ENCODE measurements at places on chromosomes 3 and 15.

DNA sequence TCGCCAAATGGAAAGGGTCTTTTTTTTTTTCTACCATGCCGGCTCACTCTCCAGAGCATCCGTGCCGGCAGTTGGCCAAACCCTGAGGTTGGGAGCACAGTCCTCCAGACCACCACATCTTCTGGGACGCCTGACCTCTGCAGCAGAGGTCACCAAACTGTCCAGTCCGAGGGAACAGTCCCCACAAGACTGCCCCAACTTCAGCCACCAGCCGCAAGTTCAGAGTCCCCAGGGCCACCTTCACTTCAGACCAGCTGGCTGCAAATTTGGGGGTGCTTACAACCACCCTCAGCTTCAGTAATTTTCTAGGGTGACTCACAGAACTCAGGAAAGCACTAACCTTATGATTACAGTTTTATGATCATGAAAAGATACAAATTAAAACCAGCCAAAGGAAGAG is 28.9 kb downstream of the PLA2G4D start:
- DNase-seq: no peak

- DNase-seq: no peak
These were observed 81.6 kb downstream of the HERC1 start for GRCh38 chr15:63752075-63752684.

GRCh38 chr3:114411811-114412803 is 118.3 kb downstream of the TIGIT start:
- no peak for DNase-seq

DNA sequence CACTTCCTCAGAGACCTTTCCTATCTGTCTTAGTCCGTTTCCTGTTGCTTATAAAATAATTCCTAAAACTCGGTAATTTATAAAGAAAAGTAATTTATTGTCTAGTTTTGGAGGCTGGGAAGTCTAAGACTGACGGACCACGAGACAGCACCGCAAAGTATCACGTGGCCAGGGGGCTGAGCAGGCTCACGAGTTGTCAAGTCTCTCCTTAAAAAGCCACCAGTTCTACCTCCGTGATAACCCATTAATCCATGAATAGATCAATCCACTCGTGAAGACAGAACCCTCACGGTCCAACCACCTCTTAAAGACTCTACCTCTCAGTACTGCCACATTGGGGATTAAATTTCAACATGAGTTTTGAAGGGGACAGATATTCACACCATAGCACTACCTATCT is 821 bp downstream of the LINS1 start:
- no peak for DNase-seq

DNA sequence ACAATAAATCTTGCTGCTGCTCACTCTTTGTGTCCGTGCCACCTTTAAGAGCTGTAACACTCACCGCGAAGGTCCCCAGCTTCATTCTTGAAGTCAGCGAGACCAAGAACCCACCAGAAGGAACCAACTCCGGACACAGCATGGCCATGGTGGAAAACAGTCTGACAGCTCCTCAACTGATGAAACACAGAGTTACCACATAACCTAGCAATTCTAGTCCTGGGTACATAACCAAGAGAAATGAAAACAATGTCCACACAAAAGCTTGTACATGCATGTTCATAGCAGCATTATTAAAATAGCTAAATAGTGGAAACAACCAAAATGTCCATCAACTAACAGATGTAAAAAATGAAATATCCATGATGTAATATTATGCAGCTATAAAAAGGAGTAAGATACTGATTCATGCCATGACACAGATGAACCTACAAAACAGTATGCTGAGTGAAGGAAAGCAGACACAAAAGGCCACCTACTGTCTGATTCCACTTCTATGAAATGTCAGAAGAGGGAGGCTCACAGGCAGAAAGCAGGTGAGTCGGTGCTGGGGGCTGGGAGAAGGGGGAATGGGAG is 36.8 kb downstream of the VGLL4 start:
- DNase-seq: no peak

DNA sequence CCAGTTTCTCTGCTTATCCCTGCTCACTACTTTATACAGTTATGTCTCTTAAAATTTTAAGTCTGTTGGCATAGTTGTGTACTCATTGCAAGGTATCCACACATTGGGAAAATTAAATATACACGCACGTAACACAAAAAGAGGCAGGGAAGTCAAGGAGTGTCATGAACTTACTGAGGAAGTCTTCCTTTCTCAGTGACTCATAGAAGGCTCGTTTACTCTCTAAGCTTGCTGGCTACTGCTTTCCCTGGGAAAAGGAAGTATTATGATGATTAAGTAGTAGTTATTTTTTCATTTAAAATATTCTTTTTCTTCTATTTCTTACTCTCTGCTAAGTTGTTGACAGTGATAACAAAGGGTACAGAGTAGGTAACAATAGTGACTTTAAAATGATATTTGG is 287.3 kb downstream of the UBE2E2 start:
- no peak for DNase-seq

DNA sequence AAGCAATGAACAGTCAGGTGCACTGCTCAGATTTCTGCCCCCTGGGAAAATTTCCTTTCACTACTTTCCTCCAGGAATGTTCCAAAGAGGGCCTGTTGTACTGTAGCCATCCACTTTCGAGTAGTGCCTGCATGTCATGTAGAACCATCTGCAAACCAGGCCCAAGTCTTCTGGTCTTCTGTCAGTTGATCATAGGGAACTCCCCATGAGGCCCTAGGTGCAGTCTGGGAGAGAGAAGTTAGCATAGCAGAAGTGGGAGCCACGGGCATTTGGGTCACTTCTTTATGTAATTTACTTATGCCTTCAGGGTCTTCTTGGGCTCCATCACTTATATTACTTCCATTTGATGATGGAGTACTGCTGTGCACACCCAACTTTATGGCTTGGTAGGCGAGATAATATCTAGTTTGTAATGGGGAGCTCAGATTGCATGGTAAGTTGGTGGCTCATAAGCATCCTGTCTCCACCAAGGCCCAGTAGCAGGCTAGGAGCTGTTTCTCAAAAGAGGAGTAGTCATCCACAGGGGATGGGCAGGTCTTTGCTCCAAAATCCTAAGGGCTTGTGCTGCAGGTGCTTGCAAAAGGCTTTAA is 151.4 kb downstream of the NFKBIZ start:
- no peak for DNase-seq

DNA sequence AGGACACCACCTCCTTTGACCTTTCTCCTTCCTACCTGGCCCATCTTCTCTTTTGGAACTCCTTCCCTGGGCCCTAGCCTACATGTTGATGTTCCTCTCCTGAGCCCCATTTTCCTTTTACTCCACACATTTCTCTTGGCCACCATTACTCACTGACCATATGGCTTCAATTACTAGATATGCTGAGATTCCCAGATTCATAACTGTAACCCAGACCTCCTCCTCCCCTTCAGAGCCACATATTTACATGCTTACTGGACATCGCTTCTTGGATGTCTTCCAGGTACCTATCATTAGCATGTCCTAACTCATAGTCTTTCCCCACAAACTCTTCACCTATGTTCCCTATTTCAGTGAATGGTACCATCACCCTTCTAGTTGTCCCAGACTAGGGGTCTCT is 24.4 kb upstream of the TRIM59 start:
- no peak for DNase-seq

- no peak for DNase-seq
These were observed 2.5 kb downstream of the SNTN start for GRCh38 chr3:63654931-63655330.

DNA sequence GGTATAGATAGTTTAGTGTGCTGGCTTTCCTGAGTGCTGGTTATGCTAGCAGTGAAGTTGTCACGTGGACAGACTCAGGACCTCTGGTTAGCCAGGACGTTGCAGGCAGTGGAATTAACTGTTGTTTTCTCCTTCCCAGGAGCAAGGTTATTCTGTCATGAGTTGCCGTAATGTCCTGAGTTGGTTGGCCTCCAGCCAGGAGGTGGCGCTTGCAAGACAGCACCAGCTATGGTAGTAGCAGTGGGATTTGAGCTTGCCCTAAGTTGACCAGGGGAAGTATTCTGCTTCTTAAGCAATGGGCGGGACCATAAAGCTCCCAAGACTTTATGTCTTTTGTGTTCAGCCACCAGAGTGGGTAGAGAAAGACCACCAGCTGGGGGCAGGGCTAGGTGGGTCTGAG is 240.7 kb upstream of the DNAJC19 start:
- no peak for DNase-seq

GRCh38 chr3:37542772-37543449 is 318.8 kb upstream of the CTDSPL start:
- no peak for DNase-seq

DNA sequence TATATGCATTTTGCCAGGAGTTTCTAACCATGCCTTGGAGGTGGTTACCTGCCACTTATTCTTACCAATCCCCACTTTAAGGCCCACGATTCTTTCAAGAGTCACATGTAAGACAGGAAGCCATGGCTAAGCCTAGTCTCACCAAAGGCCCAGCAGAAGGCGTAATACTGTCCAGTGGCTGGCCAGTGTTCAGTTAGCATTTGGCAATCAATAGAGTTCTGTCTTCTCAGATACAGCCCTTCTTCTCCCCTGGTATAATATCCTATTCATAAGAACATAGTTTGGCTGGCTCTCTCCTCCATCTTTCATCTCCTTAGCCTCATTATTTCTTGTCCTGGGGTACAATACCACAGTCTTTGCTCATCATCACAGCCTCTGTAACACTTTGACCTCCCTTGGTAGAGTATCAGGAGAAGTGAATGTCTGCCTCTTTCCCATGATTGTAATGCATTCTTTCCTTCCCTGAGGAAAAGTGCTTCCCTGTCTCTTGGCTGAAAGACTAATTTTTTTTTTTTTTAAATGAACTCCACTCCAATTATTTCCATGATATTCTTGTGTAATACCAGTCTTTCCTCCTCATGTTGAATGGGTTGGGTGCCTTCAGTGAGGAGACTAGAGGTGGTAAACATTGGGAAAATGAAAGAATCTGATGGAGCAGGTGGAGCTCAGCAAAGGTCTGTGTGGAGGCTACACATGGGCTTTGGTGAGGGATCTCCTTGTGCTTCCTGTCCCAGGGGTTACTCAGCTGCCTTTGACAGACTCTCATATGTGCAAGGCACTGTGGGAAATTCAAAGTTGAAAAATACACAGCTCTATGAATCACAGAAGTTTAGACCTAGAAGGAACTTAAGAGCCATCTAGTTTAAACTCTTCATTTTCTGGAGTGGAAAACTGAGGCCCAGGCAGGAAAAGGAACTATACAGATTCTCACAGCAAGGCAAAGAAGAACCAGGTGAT is 218.2 kb downstream of the P3H2 start:
- DNase-seq: no peak

DNA sequence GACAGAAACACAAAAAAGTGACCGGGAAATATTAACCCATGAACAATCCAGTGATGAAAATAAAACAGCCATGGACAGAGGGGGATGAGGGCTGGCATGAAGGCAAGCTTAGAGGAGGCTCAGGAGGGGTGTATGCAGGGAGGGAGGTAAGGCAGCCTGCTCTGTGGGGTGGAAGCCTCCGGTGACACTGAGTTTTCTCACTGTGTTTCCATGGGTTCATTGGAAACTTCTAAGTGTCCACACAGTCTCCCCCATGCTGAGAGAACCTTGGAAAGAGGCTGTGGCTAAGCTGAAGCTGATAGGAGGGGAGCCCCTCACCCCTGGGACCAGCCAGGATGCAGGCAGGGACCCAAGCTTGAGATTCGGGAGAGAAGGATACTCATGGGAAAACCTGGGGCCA is 6.8 kb upstream of the SKOR1 start:
- DNase-seq: peak; percentile 6

DNA sequence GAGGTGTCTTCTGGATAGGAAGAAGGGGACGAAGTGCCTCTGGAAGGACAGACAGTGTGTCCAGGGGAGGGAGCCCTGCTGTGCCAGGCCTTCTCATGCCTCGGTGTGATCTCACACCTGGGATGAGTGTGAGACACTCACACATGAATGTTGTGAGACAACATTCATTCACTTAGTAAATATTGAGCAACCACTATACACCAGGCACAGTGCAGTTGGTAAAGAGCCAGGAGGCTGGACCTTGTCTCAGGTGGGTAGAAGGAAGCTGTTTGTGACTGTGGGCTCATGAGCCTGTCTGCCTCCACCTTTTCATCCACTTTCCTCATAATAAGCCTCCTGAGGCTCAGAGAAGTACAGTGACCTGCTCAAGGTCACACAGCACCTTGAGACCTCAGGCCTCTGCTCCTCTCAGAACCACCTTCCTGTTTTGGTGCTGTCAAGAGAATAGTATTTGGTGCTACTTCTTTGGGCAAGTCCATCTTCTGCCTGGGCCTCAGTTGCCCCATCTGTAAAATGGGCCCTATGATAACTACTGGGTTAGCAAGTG is 20.9 kb downstream of the SLC6A6 start:
- no peak for DNase-seq

DNA sequence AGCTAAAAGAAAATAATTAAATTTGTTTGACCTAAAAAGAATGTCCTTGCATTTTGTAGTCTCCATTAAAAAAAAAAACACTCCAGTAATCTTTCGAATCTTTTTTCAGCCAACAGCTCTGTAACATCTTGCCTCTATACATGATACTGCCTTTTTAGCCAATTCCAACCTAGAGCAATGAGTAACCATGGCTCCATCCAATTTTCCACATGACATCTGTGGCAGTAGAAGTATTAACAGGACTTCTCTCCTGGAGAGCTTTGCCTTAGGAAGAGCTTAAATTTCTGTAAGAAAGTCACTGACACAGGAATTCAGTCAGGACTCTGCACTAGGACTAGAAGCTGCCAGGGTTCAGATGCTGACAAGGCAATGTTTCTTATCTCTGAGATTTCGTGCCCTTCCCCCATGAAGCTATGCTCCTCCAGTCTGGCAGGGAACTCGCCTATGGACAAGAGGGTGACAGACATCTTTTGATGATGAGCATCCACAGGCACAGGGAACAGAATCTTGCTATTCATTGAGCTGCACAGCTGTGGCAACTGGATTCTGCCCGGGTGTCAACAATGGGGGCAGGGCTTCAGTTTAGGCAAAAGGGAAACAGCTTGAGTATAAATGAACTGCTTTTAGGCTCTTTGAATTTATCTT is 81.8 kb downstream of the ALCAM start:
- DNase-seq: no peak

- no peak for DNase-seq
These were observed 55.3 kb upstream of the VGLL4 start for GRCh38 chr3:11699083-11699427.

DNA sequence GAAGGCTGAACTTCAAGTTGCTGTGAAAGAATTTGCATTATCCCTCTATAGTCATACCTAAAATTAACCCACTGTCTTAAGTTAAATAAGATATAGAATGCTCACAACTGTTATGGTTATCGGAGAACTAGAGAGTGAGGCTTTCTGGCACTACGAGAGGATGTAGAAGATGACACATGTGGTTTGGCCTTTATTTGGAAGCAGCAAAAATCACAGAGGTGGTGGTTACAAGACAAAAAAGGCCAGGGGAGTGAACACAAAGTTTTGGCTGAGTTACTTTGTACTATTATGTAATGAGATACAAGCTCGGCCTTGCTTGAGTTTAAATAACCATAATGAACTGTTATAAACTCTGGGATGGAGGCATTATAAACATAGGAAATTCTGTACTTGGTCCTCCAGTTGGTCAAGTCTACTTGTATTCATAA is 78.3 kb upstream of the ICE2 start:
- no peak for DNase-seq

- no peak for DNase-seq
These were observed 63.7 kb downstream of the DUT start for GRCh38 chr15:48394970-48395369.

- no peak for DNase-seq
These were observed 96.7 kb downstream of the SV2B start for GRCh38 chr15:91196768-91197167.
